Calu3 (cell line): ENCODE measurements at places on chromosomes 11 and 22. TPM values are rescaled to one million over a fixed set of nuclear protein-coding genes. Genes with fewer than 3 reads are reported as not detected.

The CCDC87 gene
- 0.91 and 1.0 TPM in 2 replicates for total RNA-seq

The FOLR2 gene
- total RNA-seq, result not detected in 2 replicates

The OR51B4 gene
- not detected in 2 replicates for total RNA-seq

The SCGB1C1 gene
- not detected in 2 replicates for total RNA-seq

The CCDC116 gene
- 0.17 TPM in 1 of 2 replicates, not detected in the other for total RNA-seq

The OR52N4 gene
- total RNA-seq, result not detected in 2 replicates

The APOA5 gene
- total RNA-seq, result not detected in 2 replicates

The B4GAT1 gene
- total RNA-seq, result 11.8 and 12.2 TPM in 2 replicates

The EIF3L gene
- 287 and 402 TPM in 2 replicates for total RNA-seq

The KLHDC7B gene
- 1.6 and 3.0 TPM in 2 replicates for total RNA-seq

The DENND5A gene
- total RNA-seq, result 31.6 and 40.0 TPM in 2 replicates

The MAJIN gene
- 0.56 TPM in 1 of 2 replicates, not detected in the other for total RNA-seq
